Right ventricle myocardium inferior (tissue), 1 donor: ENCODE measurements at places on chromosomes 13 and 19.

DNA sequence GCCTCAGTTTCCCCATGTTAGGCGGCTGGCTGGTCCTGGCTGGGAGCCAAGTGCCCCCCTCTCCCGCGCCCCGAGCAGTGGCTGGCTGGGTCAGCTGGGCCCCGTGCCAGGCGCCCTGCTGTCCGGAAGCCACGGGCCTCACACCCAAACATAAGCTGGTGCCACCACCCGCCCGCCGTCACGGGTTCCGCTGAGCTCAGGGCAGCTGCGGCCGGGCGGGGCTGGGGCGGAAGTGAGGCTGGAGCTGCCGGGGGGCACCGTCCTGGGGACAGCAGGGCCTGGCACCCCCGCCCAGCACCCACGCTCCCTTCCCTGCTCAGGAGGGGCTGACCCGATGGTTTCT lies 19.3 kb downstream of the HCN2 start:
- peak; percentile 82 for DNase-seq

DNA sequence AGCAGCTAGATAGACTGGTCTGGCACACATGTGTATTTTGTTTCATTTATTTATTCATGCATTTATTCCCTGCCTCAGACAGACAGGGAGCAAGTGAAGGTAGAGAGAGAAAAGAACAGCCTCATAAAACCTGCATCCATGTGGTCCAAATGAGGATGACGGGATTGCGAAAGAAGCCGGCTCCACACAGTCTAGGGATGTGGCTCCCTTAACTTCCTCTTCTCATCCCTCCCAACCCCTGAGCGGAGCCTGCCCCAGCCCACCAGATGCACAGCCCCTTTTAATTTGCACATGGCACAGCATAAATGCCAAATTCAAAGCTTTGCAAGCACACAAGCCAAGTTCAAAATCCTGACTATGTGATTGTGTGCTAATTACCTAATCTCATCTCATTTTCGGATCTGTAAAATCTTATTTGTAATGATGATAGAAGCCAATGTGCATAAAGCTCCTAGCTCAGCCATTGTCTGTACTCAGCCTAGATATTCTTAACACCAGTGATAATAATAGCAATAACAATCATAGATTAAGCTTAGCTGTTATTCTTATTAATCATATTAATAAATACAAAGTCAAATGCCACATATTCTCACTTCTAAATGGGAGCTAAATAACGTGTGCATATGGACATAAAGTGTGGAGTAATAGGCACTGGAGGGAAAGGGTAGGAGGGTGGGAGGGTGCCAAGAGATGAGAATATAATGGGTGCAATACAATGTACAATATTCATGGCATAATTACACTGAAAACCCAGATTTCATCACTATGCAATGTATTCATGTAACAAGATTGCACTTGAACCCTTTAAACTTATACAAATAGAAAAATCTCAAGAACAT lies 156.3 kb downstream of the DCT start:
- no peak for DNase-seq

GRCh38 chr13:27774651-27775050 lies 17.6 kb upstream of the GSX1 start:
- no peak for DNase-seq

- no peak for DNase-seq
Observed at GRCh38 chr13:68851026-68851425, 1256.6 kb upstream of the ATXN8OS start.

GRCh38 chr13:106594980-106595379 lies 27.0 kb upstream of the ARGLU1 start:
- no peak for DNase-seq

DNA sequence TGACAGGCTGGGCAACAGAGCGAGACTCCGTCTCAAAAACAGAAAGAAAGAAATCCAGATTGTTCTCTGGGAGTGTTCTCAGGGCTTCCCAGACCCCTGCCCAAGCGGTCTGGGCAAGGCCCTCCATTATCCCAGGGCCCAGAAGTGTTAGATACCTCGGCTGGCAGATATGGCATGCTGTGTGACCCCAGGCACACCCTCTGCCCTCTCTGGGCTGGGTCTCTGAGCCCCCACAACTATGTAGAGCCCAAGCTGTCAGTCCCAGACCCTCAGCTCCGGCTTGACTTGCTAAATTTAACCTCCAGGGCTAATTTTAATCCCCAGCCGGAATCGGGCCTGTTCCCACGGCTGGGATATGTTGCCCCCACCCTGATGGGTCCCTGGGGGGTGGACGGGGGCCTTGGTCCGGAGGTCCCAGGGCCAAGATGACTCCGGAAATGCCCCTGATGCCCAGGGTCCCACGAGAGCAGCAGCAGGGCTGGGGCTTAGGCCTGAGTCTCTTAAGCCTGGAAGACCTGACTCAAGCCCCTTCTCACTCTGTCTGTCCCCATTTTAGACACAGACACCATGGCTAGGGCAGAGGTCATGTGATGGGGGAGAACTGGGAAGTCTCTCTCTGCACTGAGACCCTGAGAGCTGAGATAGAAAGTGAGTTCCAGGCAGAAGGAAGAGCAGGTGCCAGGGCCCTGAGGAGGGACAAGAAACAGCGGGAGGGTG lies 14.5 kb upstream of the TMEM161A start:
- DNase-seq: no peak

DNA sequence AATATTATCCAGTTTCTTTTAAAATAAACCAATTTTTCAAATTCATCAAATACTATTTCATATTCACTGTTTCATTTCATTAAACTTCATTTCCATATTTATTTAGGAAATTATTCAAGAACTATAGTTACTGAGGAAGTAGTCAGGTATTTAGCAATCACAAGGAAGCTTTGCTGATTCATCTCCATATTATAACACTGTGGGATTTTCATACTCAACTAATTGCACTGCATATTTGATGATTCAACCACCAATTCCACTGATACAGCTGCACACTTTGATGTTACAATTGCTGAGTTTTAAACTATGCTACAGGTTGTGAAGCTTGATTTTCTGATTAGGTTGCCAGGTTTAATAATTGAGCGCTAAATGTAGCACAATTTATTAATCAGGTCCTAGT lies 556.8 kb upstream of the SLITRK1 start:
- DNase-seq: no peak

- no peak for DNase-seq
Observed at GRCh38 chr13:73482556-73482955, 423.8 kb downstream of the KLF5 start.

DNA sequence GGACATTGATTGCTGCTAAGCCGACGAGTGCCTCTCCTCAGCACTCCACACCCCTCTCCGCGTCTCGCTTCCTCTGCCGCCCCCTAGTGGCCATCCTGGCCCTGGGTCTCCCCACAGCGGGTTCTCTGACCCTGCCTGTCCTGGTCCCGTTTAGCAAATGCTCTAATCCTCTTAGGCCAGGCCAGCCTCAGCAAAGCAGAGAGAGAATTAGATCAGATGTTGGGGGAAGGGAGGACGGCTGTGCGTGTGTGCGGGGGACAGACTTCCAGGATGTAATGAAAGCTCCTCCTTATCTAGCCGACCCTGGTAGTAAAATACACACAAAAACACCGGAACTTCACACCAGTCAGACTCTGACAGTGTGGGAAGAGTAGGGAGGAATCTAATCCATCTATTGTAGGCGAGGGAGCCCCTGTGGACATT lies 4.5 kb downstream of the TPRX2 start:
- DNase-seq: peak; percentile 90

GRCh38 chr19:29525901-29526729 lies at the start of gene VSTM2B:
TSS of gene VSTM2B (plus strand) at chr19:29525994. CDS start at chr19:29526584, 590 bp downstream.
- DNase-seq: no peak

GRCh38 chr19:12969292-12969988 lies at the start of gene DAND5:
TSS of gene DAND5 (plus strand) at chr19:12969576. CDS start at chr19:12969661, 85 bp downstream.
- DNase-seq: no peak
